ENCODE measurements at places on chromosomes 5 and 9.

GRCh38 chr5:139451878-139452660 is 10.5 kb downstream of the ECSCR start:
- DNase-seq = no peak

DNA sequence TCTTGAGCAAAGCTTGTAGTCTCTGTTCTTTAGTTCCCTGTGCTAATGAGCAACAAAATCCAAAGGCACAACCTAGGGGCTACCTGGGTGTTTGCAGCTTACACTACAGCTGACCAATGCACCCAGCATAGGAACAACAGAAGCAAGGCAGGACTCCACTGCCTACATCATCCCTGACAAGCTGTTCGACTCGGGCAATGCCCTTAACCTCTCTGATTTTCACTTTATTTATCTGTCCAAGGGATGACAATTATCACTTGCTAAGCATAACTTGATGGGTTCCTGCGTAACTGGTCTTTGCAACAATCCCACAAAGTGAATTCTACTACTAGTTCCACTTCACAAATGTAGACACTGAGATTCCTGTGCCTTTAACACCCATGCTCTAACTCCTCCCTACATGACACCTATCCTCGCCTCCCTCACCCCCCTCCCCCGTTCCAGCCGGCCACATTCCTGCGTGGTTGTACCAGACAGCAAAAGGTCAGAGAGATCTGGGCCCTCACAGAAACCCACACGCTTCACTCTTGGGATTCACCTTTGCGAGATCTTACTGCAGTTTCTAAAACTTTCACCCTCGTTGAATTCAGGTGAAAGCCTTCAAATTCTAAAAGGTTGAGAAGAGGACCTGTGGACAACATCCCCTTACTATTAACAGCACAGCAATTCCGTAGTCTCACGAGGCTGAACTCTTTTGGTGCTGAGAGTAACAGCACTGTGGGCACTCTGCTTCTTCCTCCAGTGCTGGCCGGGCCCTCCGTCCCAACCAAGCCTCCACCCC is 995 bp downstream of the IPPK start:
- peak; percentile 23 for DNase-seq

GRCh38 chr9:130498918-130499698 is 54.3 kb downstream of the ASS1 start:
- no peak for DNase-seq

- no peak for DNase-seq
Measured at GRCh38 chr9:99825172-99826046, 3.7 kb downstream of the NR4A3 start.

- no peak for DNase-seq
Measured at GRCh38 chr5:115480271-115480670, 64.3 kb downstream of the FEM1C start.

GRCh38 chr5:41903382-41903891 is 707 bp upstream of the RIMOC1 start:
- DNase-seq = no peak

DNA sequence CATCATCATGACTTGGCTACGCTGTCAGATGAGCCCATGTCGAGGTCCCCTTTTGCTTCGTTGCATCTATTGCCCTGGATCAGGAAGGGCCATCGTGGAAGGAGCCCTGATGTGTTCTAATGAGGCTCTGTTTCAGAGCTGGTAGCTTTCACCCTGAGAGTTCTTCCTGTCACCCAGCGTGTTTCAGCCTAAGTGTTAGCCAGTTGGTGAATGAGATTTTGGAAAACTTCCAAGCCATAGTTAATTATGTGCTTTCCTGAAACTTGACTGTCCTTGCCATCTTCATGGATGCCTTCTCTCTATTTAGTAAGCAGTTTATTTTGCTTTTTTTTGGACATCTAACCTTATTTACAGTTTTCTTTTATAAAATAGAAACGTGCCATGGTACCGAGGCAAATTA is 1695.4 kb upstream of the WWC1 start:
- no peak for DNase-seq

GRCh38 chr9:85041466-85042137 is 372.1 kb downstream of the NTRK2 start:
- DNase-seq = no peak

DNA sequence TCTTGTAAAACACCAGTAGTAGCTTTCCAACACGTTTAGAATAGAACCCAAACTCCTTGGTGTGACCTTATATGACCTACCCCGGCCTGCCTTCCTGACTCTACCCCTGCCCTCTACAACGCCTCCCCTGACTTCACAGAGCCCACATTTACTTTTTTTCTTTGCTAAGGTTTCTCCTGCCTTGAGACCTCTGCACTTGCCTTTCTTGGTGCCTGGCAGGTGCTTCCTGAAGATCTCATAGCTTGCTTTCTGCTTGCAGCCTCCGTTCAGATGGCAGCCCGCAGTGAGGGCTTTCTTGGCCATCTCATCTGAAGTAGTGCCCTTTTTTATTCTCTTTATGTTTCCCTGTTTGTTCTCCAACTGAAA is 24.3 kb downstream of the NUP214 start:
- DNase-seq = no peak

GRCh38 chr9:136664000-136664915 is 1.5 kb downstream of the EGFL7 start:
- no peak for DNase-seq

DNA sequence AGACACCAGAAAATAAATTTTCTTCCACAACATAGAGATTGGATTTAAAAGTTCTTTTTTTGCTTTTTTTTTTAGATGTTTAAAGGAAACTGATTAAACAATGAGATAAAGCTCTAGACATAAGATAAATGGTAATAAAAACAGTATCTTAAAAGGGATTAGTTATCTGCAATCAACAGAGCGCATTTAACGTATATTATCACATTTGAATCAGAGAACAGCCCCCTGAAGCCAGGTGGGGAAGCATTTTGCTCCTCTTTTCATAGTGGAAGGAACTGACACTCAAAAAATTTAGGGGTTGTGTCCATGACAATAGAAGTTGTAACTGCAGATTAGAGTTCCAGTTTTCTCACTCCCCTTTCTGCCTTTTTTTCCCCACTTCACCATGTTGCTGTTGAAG is 367.6 kb downstream of the SPATA31D1 start:
- DNase-seq = no peak

GRCh38 chr9:33645706-33646105 is 121.7 kb downstream of the ANKRD18B start:
- no peak for DNase-seq

- DNase-seq = no peak
Measured at GRCh38 chr9:105187781-105188180, 56.7 kb upstream of the SLC44A1 start.

DNA sequence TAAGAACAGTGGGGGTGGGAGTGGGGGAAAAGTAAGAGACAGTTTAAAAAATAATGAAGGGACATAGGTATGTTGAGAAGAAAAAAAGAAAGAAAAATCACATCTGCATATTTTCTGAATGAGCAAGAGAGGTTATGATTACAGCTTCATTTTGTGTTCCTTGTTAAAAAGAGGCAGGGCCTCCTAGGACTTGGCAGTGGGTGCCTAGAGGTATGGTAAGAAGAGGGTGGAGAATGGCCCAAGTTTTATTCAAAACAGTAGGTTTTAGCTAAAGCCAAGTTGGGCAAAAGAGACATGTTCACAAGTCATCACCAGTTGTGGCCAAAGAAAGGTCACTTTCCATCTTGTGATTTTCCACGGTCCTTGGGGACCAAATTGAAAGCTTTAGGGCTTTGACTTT is 643.4 kb downstream of the CCDC171 start:
- DNase-seq = no peak

- no peak for DNase-seq
Measured at GRCh38 chr5:89036704-89037489, 153.9 kb upstream of the MEF2C start.

DNA sequence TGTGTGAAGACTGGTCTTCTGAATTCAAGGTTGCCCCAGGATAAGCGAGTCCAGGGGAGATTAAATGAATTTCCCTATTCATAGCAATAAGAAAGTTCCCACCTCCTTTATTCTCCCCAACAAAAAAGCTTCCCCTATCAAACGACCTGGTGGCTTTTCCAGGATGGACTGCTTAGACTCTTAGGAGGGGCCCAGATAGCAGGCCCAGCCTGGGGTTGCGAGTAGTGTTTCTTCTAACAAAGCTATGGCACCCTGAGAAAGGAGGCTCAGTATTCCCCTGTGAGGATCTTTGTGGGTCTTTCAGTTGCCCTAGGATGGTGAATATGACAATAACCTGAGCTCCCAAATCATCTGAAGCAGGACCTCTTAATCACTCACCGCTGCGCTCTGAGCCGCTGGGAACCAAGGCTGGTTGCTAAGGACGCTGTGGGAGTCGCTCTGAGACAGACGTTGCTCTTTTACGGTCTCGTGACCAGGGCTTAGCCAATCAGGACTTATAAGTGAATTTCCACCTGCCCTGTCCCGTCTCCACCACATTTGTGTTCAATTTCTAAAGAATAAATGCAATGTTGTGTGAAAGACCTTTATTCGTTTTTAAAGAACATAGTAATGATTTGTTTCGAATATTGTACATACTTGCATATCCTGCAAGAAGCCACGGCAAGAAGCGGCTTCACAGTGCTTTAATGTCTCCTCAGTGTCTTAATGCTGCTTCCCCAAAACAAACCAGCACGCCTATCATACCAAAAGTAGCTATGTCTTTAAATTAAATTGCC is at the start of gene TMEM232:
TMEM232 (minus strand) TSS at position 423 of the 776 bp plus-strand sequence. CDS start 59,319 bp downstream, outside the sequence.
- peak; percentile 23 for DNase-seq

DNA sequence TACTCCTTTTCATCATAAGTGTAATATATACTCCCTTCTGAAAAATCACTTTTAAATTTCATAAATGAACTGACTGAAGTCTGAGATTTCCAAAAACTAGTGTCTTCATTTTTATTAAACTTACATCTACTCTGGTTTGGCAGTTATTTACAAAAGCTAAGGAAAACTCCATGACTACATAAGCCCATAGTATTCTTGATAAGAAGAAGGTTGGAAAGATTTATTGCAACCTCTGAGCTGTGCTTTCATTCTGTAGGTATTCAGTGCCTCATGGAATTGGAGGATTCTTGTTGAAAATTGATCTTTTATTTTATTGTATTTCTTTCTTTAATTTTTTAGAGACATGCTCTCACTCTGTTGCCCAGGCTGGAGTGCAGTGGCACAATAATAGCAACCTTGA is 41.7 kb downstream of the GNAQ start:
- DNase-seq = no peak

- no peak for DNase-seq
Measured at GRCh38 chr5:123182072-123182471, 93.0 kb downstream of the PRDM6 start.

GRCh38 chr9:123169926-123170325 is 98.5 kb downstream of the STRBP start:
- no peak for DNase-seq

GRCh38 chr5:64458948-64459347 is 46.9 kb upstream of the RGS7BP start:
- no peak for DNase-seq

DNA sequence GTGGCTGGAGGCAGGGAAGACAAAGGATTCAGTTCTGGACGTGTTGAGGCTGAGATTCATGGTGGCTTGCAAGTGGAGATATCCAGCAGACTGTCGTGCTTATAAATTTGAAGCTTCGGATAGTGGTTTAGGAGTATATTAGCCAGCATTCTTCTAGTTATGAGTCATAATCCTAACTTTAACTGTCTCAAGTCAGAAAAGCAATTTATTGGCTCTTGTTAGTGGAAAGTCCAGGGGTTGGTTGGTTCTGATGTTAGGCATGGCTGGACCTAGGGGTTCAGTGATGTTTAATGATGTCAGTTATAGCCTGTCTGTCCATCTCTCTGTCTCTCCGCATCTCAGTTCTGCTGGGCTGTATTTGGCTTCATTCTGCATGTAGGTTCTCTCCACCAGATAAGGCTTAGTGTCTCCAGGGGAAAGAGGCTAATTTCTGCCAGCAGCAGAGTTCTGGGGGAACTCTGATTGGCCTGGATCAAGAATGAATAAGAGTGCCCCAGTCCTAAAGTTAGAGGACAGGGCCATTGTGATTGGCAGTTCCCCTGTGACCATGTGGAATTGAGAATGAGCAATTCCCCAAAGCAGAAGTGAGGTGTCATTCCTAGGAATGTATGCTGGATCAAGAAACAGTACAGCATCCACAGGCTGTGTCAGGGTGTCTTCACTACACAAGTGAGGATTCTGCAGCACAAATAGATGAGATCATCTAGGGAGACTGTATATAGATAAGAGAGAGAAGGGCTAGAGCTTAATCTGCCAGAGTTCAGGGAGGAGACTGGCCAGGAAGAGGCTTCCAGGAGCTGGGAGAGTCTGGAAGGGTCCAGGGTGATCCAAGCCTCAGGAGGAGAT is 72.9 kb upstream of the SHB start:
- no peak for DNase-seq

DNA sequence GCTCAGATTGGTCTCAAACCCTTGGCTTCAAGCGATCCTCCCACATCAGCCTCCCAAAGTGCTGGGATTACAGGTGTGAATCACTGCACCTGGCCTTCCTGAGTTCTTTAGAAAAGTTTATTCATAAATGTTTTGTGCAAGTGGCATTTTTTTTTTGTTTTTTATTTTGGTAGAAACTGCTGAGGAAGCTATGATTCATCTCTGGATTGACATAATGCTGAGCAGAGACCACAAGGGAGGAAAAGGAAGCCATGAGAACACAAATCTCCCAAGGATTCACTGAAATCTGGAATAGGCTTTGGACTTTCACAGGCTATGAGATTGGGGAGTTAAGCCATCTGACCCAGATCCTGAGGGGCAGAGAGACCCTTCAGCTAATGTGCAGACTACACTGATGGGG is 3.4 kb upstream of the SLC46A2 start:
- no peak for DNase-seq

- DNase-seq = no peak
Measured at GRCh38 chr5:59845730-59846129, 47.8 kb downstream of the PDE4D start.

DNA sequence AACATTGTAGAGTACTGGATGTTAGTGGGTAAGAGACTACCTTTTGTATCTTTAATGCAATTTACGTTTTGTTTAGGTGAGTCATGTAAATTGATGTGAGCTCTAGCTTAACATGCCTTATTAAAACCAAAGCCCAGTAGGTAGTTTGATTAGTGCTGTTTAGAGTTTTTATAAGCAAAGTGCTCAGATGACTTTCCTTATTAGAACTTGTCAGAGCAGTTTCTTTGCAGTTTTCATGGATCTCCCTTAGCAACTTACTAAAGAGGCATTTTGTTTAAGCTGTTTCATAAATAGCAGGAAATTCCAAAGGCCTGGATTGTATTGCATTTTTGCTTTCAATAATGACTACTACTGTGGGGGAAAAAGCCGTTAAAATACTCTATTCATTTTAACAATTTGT is 14.5 kb downstream of the ZSWIM6 start:
- DNase-seq = no peak

GRCh38 chr5:56569566-56569965 is 245.8 kb upstream of the MAP3K1 start:
- DNase-seq = no peak

- DNase-seq = no peak
Measured at GRCh38 chr5:852431-853401, 1.9 kb upstream of the ZDHHC11 start.

DNA sequence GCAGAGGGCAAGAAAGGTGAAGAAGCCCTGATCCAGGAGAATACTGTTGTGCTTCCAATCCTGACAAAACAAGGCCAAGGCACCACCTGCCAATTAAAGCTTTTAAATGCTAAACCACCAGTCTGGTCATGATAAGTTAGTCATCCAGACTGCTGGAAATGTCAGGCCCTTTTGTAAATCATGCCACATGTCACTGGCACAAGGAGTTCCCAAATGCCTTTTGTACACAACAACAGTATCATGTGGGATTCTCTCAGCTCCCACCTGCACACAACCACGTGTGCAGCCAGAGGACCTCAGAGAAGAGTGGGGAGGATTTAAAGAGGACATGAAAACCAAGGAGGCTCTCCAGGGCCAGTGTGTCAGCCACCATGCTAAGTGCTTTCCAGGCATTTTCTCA is 99.3 kb downstream of the CDK5RAP2 start:
- DNase-seq = no peak

Measured in stimulated activated CD4-positive, alpha-beta T cell treated with anti-CD3 and anti-CD28 coated beads, TNF-alpha, amount 100 ng/mL, for 4 hours (primary cell).